ENCODE measurements at places on chromosomes 4 and X.

DNA sequence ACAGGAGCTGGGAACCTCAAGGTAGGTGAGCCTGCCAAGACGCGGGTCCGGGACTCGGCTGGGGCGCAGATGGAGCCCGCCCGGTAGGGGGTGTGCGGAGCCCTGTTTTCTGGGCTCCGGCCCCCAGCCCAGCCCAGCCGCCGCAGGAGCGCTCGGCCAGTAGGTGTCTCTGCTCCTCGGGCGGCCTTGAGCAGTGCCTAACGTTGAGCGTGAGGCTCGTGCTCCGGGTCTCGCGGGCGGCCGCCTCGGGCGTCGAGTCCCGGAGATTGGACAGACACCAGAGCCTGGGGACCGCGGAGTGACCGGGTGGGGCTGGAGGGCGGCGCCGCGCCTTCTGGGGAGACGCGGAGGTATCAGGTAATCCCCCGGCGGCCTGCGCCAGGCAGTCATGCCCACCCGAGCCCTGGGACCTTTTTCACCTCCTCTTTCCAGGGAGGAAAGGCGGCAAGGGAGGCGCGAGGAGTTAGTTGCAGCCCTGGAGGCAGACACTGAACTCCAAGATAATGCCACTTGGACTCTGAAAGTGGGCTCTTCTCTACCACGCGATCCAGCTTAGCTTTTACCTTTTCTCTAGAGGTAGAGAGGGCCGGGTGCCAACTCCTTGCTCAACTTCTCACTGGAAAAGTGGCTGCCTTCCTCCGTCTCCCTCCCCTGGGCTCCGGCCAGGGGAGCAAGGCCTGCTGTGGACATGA, 14.5 kb upstream of the FGG start:
- peak; percentile 6 for DNase-seq

GRCh38 chr4:2646396-2647149, 109.6 kb downstream of the TNIP2 start:
- no peak for DNase-seq

GRCh38 chr4:150067859-150068258, 10.4 kb upstream of the DCLK2 start:
- no peak for DNase-seq

DNA sequence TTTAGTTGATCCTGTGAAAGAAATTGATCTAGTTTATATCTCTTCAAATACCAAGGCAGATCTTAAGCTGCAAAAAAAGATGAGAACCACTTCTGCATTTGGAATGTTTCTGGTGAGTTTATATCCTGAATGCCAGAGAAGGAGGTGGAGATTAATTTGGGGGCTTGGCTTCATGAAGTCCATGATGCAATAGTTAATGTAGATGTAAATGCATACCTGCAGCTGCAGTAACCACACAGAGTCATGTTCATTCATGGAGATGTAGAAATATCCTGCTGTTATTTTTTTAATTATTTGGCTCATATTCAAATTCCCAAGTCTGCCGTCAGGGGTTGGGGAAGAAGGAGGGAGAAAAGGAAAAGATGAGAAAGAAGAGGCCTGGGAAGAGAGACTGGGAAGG, at the start of gene SULT1E1:
Gene SULT1E1, minus strand, starts transcription at position 94 of the 400 bp plus-strand sequence. CDS start 2,501 bp downstream, outside the sequence.
- no peak for DNase-seq

GRCh38 chrX:1075156-1075555, 137.3 kb downstream of the CRLF2 start:
- no peak for DNase-seq

DNA sequence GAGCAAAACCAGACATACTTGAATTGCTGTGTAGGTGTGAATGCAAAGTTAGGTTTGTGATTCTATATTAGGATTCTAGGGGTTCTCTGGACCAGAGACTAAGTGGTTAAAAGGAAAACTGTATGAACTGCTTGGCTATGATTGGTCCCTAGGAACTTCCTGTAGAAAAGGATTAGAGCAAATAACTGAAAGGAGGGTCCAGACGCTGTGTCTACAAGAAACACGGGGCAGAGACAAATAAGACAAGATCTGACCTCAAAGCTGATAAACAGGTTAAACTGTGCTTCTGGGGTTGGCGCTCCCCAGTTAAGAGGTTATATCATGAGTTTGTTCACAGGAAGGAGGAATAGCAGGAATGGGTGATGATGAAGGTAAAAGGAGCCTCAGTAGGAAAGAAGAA, 183.6 kb downstream of the MGST2 start:
- DNase-seq = no peak

Data from stimulated activated naive CD4-positive, alpha-beta T cell (primary cell).